ENCODE measurements at places on chromosomes 5 and 9.

DNA sequence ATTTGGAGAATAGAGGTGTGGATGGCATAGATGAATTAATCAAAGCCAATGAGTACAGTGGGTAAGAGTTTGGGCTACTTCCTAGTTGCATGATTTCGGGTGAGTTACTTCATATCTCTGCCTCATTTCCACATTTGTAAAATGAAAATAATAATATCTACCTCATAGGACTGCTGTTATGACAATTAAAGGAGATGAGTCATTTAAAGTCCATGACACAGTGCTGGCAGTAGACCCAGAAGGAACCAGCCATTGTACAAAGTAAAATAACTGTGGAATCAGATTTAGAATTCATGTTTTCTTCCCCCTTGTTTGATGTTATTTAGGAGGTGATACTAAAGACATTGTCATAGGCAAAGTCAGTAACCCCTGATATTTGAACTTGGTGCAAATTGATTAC is 139.5 kb upstream of the SLC27A6 start:
- no peak for DNase-seq

GRCh38 chr5:107302441-107302840 is 368.3 kb downstream of the EFNA5 start:
- DNase-seq = no peak

DNA sequence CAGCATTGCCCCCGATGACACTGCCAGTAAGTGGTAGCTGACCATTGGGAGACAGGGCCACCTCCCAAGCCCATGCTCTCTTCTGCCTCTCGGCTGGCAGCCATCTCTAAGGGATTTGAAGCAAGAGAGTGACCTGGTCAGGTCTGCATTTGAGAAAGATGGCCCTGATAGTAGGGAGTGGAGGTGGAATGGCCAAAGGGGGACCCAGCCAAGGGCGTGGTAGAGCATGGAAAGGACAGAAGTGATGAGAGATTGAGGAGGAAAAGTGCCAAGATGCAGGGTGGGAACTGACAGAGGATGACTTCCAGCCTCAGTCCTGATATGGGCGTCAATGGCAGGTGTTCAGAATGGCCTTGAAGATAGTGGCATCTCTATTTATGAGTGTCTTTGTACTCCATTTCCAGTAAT is 9.0 kb downstream of the ABL1 start:
- no peak for DNase-seq

DNA sequence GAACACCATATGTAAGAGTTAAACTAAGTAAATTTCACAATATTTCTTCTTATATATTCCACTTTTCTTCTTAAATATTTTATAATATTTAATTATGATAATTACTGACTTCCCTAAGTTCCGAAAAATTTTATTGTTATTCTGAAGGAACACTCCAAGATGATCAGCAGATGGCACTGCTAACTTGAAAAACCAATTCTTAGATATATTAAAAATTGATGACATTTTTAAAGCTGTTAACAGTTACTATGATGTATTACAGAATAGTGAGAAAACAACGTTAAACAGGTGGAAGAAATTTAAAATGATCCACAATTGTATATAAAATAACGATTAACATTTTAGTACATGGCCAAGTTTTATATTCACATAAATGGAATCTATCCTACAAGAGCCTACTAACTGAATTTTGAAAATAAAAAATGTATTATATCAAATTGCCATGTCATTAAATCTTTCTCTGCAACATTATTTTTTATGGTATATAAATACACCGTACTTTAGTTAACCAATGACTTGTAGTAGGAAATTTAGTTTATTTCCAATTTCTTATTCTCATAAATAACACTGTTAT is 30.1 kb upstream of the MUSK start:
- DNase-seq = no peak

DNA sequence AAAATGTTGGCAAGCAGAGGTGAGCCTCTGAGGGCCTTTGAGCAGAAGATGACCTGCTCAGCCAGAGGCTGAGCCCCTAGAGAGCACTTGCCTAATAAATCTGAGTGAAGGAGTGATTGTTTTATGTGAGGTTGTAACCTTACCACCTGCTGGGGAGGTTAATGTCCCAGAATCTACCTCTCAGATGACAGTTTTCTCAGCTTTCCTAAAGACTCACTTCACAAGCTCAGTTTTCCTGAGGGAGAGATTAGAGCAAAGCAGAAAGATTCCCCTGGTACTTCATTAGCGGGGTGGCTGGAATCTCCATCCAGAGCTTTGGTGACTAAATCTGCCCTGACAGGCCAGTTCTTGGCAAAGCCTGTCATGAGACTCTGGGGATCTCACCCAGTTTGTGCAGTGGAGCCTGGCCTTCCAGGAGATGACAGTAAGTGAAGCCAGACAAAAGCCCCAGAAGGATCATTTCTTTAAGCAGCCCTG is 48.8 kb upstream of the GALNT10 start:
- DNase-seq = no peak

- no peak for DNase-seq
Observed at GRCh38 chr5:154997746-154998145, 15.8 kb upstream of the KIF4B start.
